ENCODE measurements at places on chromosomes 6 and 20.

GRCh38 chr6:41850861-41851260 is 44.3 kb downstream of the USP49 start:
- DNase-seq, result no peak

- no peak for DNase-seq
Observed at GRCh38 chr20:37280403-37280802, 9.1 kb upstream of the MANBAL start.

- DNase-seq, result no peak
Observed at GRCh38 chr20:48784273-48784641, 43.5 kb downstream of the PREX1 start.

GRCh38 chr6:133918208-133918930 is 29.5 kb downstream of the TCF21 start:
- DNase-seq, result no peak

DNA sequence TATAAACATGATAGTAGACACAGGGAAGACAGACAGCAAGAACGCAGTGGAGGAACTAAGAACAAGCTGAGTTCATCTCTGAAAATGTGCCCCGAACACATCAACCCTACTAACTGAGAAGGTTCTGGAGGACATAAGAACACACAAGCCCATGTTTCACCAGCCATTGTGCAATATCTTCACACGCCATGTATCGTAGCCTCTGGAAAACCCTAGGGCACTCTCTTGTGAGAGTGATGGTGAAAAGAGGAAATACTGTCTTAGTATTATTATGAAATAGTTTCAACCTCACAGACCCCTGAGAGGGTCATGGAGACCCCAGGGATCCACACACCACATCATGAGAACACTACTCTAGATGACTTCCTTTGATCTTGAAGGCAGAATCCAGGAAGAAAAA is 26.1 kb upstream of the FOXF2 start:
- DNase-seq, result no peak

DNA sequence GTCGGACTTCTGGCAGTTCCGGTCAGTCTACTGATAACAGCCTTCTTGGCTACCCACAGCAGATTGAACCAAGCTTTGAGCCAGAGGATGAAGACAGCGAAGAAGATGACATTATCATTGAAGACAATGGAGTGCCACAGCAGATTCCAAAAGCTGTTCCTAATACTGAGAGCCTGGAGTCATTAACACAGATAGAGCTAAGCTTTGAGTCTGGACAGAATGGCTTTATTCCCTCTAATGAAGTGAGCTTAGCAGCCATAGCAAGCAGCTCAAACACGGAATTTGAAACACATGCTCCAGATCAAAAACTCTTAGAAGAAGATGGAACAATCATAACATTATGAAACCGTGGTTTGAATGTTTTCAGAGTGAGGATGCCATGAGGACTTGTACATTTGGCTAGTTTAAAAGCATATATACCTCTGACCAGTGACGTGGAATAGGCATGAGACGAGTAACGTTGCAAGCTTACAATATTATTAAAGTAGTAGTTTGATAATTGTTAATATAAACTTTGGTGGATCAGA is 18.8 kb downstream of the PARD6B start:
- no peak for DNase-seq

DNA sequence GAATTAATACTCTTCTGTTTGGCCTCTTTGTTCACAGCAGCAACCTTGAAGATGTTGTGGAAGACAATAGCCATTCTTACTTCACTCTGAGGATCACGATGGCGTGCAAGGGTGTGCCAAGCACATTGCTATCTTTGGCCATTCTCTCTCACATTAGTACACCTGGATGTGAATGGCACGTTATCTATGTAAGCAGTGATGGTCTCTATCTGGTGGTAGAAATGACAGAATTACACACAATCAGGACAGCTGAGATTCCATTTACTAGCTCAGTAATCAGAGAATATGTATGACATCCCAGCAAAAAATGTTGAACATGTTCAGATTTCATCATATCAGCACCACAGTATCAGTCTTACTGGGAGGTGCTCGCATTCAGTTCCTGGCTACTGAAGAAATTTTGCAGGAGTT is 116.2 kb downstream of the LCA5 start:
- DNase-seq, result no peak

DNA sequence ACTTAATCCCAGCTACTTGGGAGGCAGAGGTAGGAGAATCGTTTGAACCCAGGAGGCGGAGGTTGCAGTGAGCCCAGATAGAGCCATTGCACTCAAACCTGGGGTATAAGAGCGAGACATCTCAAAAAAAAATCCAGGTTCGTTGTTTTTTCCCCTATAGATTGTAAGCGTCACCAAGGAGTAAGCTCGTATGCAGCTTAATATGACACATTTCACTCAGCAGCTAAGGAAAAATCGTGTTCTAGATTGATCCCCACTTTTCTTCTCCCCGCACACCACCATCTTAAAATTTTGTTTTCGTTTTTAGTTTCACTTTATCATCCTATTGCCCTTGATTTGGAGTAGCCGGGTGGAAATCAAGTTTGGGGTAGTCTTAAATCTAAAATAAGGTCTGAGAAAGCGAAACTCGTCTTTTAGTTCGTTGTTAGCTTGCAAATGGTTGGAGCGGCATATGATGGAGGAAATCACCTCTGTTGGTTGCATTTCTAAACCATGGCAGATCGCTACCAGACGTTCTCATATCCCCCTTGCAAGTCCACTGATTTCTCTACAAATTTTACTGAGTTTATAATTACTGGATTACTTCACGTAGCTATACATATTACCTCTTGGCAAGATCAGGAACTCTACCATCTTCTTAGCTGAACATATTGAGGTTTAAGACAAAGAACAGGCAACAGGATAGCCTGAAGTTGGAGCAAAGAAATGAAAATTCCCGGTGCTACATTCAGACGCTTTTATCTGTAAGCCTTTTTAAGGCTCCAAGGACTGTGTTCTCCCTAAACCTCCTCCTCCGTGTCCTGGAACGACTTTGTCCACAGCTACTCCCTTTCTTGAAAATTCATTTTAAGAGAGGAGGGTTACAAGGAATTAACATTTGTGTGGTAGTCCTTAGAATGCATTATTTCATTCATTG is 91.1 kb upstream of the BTN3A2 start:
- no peak for DNase-seq

- DNase-seq, result no peak
Observed at GRCh38 chr6:46893648-46894047, 28.1 kb downstream of the ADGRF5 start.

- DNase-seq, result no peak
Observed at GRCh38 chr20:59785669-59785959, 147.8 kb downstream of the SYCP2 start.

GRCh38 chr6:137904822-137905617 is 38.0 kb downstream of the TNFAIP3 start:
- no peak for DNase-seq

DNA sequence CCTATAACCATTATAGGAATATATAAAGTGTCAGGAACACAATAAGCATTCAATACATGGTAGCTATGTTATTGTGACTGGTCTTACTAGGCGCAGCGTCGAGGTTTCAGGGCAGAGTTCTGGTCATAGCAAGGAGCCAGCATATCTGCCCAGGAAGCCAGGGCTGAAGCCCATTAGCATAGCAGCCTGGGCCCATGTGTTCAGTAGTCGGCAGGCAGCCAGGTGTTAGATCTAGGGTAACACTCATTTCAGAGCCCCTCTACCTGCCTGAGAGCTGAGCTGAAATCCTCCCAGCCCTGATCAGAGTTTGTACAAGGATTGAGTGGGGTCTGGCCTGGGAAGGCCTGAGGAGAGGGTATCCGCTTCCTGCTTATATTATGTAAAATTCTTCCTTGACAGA is 32.1 kb downstream of the C20orf173 start:
- DNase-seq, result no peak

DNA sequence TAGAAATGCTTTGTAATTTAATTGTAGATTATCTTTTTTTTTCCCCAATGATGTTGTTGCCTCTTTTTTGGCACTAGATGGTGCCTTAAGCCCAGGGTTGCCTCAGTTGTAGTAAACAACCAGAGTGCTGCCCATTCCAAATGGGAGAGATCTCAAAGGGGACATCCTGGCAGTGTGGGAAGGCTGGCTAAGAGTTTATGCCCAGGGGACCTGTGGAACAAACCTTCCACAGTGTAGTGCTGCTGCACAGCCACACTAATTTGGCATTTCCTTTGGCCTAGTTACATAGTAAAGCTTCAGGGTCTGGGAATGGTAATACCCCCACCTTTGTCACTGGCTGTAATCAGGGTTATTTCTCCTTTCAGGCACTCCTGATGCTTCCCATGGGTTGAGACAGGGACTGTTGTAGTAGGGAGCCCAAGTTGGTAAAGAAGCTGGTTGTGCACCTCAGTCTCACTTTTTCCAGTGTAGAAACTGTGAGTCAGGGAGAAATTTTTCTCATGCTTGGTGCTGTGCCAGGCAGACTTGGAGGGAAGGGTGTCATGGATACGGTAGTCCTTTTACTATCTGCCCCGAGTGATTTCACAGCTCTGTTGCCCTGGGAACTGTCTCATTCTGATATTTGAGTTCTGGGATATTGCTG is 177.8 kb upstream of the ECI2 start:
- DNase-seq, result no peak
